ENCODE measurements at places on chromosomes 12 and 14.

- DNase-seq = no peak
Measured at GRCh38 chr12:100170313-100170858, 27.7 kb upstream of the BLTP3B start.

- DNase-seq = no peak
Measured at GRCh38 chr14:81886588-81886987, 352.9 kb upstream of the SEL1L start.

- DNase-seq = no peak
Measured at GRCh38 chr12:130712346-130713065, 3.6 kb downstream of the RIMBP2 start.

GRCh38 chr14:50533241-50533705, 904 bp upstream of the MAP4K5 start:
- no peak for DNase-seq

DNA sequence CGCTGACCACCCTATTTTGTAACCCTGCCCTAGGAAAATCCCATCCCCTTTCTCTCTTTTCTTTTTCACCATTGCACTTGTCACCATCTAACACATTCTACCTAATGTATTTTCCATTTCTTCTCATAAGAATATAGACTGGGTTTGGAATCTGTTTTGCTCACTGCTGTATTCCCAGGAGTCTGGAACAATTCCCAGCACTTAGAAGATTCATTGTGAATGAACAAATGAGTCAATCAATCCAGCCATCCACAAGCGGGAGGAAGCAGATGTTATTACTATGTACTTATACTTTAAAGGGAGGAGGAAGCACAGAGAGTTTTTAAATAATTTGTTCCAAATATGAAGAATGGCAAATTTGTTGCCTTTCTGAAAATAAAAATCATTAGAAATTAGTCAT, 142.1 kb downstream of the KIF21A start:
- DNase-seq = no peak

DNA sequence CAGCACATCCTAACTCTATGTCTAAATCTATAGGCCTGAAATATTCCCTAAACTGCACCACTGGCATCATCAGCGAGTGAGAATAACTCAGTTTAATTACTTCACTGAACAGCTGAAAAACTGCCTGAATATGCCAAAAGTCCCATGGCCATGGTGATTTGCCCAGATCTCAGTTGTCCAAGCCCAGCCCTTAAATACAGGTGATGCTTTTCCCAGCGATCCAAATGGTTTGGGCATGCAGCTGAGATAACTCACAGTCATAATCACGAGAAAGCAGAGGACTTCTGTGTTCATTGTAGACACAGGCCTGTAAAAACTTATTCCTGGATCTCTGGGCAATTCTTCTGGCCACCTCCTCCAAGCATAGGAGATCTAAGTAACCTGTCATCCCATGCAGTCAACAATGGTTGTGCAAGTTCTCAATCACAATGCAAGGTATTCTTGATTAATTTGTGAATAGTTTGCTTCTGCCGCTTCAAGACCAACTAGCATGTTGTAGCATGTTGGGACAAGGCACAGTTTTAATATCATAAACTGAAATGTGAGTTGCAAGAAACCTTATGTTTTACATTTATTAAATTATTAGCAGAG, 40.5 kb downstream of the DUSP6 start:
- DNase-seq = no peak

GRCh38 chr12:1318327-1319031, 275.9 kb downstream of the FBXL14 start:
- DNase-seq = peak; percentile 82

DNA sequence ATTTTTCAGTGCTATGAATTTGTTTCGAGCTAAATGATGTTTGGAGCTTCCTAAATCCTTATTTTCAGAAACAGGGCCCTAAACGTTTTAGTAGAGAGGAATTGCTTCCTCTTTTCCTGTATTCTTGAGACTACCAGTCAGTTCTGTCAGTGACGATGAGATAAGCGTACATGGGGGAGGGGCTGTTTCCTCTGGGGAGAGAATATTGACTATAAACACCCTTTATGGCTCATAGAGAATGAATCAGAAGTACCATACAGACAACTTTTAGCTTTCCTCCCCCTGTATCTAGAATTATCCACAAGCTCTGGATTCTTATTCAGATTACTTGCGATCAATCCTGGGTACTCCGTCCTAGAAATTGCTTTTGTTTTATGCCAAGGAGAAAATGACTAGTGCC, 5.1 kb downstream of the TBK1 start:
- DNase-seq = no peak

- peak; percentile 27 for DNase-seq
Measured at GRCh38 chr14:104307627-104308401, 169.4 kb downstream of the KIF26A start.

GRCh38 chr12:54997929-54998522, 13.5 kb upstream of the TESPA1 start:
- DNase-seq = no peak

DNA sequence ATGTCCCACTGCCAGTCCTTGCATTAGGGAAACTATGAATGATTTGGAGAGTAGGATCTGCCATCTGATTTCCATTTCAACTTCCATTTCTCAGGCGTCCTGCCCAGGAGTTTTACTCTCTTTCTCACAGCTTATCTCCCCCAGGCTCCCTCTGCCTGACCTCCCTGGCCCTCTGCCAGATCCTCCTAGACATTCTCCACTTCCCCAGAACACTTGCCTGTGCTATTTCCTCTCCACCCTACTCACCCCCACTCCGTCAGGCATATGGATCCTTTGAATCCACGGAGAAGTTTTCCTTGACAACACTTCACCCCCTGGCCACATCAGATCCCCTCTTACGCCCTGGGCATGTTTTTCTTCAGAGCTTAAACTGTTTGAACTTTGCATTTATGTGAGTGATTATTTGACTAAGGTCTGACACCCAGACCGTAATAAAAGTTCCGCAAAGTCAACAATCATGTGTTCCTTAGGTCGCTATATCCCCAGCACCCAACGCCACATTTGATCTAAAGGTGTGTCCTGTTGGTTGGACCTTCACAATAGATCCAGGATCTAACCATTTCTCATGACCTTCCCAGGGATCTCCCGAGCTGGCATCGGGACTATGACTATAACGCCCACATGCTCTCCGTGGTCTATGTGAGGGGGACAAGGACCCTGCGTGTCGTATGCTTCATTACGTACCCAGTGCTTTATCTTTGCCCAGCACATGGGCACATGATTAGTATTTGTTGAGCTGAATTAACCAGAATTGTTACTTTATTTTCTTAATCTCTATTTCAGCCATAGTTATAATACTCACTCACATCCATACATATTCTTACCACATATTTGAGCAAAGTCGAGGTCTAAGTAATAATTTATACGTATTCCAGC, 255.8 kb upstream of the FOXN3 start:
- no peak for DNase-seq

GRCh38 chr12:89372584-89373370, 20.5 kb upstream of the DUSP6 start:
- no peak for DNase-seq

- DNase-seq = no peak
Measured at GRCh38 chr12:9732921-9733461, at the start of gene CLECL1. CLECL1 (minus strand) TSS chr12:9733097.

- no peak for DNase-seq
Measured at GRCh38 chr12:127881371-127882140, 385.4 kb upstream of the TMEM132C start.

DNA sequence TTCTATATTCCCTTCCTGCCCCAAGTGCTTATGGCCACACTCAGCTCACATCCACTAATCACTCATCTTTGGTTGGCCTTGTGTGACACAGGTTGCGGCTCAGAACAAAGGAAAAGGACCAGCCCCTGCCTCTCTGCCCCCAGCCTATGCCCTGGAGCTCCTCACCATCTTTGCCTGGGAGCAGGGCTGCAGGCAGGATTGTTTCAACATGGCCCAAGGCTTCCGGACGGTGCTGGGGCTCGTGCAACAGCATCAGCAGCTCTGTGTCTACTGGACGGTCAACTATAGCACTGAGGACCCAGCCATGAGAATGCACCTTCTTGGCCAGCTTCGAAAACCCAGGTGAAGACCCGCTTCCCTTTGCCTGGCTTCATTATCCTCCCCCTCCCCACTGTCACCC, 15.8 kb upstream of the OAS2 start:
- DNase-seq = no peak

GRCh38 chr12:53094394-53094787, 3.1 kb upstream of the IGFBP6 start:
- no peak for DNase-seq

DNA sequence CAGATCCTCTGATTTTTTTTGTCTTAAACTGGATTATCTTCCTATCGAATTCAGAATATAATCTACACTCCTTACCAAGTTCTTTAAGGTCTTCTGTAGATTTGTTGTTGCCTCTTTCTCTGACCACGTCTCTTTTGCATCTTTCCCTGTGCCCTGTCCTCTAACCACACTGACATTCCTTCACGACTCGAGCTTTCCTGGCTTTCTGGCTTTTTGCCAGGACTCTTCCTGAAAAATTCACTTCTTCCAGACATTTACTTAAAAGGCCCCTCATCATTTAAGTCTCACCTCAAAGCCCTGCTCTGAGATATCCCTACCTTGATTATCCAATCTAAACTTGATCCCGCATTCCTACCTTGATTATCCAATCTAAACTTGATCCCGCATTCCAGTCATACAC, 422.3 kb upstream of the DCN start:
- no peak for DNase-seq

DNA sequence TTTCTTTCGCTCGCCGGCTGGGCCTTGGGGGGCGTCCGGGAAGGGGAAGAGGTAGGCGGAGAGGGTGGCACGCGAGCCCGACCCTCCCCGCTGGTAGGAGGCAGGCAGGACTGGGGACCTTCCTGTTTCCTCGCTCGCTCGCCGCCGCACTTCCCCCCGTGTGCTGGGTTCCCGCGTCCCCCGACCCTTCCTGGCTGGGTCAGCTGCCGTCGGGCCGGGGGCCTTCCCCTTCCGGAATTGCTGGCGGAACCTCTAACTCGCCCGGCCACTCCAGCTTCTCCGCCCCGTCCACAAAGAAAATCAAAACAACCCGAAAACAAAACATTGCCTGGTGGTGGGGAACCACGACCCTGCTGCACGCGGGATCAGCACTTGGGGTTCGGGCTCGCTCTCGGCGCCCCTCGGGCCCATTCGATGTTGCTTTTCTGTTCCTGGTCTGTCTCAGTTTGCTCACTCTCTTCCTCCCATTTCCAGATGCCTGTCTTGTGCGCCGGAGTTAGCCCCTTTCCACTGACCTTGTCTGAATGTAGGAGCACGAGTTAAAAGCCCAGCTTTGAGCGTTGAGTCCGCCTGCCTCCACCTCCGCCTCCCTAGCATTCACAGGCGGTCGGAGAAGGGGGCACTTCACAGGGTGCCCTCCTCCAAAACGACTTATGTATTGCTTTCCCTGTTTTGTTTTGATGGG, 581 bp downstream of the PAPOLA start:
- DNase-seq = peak; percentile 79

DNA sequence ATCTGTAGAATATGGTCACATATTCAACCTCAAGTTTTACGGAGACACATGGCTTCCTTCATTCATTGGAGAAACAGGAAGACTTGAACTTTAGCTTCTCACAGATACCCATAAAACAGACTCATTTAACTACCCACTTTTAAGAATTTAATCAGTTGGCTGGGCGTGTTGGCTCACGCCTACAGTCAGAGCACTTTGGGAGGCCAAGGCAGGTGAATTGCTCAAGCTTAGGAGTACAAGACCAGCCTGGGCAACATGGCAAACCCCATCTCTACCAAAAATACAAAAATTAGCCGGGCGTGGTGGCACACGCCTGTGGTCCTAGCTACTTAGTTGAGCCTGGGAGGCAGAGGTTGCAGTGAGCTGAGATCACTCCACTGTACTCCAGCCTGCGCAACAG, 64.7 kb upstream of the STAC3 start:
- no peak for DNase-seq

DNA sequence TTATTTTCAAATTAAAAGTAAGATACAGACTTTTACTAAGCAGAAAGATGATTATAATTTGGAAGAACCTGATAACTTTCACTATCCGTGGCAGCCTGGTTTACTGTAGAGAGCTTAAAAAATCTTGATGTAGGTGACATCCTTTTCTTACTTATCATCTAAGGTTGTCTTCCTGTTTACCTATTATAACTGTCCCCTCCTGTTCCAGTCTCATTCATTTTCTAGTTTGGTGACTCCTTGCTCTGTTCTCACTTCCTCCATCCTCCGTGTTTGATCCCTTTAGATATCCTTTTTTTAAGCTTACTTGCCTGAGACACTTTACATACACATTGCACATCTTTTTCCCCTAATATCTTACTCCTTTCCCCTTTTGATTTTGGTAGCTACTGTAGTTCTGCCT, 27.5 kb downstream of the CCDC91 start:
- DNase-seq = no peak

DNA sequence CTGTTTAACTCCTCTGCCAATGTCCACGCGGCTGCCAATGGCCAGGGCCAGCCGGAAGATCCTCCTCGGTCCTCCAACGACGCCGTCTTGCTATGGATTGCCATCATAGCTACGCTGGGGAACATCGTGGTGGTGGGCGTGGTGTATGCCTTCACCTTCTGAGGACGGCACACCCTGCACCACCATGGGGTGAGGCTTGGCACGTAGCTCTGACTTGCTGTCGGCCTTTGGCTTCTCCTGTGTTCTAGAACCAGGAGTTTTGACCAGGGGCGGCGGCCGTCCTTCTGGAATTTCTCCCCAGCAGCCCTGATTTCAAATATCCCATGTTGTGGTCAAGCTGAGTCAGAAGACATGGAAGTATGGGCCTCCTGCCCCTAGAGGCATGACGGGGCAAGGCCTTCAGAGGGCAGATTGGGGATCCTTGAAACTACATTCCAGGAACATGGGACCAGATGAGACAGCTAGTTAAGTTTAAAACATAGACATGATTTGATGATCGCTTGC, 47.5 kb downstream of the C14orf132 start:
- DNase-seq = no peak

- DNase-seq = no peak
Measured at GRCh38 chr14:92619671-92620456, 106.3 kb downstream of the RIN3 start.

DNA sequence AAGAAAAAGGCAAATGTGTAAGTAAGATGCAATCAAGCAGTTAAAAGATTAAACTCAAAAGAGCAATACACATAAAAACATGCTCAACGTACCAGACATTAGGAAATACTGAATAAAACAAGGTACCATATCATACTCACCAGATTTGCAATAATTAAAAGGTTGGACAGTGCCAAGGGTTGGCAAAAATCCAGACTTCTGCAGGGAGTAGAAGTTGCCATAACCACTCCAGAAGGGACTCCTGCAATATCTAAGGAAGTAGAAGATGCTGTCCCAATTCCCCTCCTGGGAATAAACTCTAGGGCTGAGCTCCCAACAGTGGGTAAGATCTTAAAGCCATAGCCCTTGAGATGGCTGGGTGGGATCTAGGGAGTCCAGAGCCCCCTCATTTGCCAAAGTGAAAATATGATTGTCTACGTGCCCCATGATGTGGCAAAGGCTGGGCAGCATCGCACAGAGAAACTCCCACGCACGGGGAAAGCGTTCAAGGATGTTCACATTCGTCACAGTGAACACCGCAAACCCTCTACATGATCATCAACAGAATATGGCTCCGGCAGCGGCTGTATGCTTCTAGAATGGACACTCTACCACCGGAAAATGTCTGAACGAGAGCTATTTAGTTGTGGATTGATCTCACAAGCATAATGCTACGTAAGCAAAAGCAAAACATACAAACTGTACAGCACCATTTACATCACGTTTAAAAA, 12.3 kb downstream of the KCTD10 start:
- no peak for DNase-seq

Data from left hindlimb (tissue), 1 donor.